Left colon (tissue), 2 donors: ENCODE measurements at places on chromosomes 2 and 18. TPM values are rescaled to one million over a fixed set of nuclear protein-coding genes. Genes with fewer than 3 reads are reported as not detected.

HIBCH gene
- 51.4 TPM for total RNA-seq

SKOR2 gene
- total RNA-seq, result not detected

SULT1C2 gene
- total RNA-seq, result 3.7 TPM

FARSB gene
- total RNA-seq, result 27.3 TPM

PROC gene
- total RNA-seq, result 2.9 TPM

MRO gene
- total RNA-seq, result 0.25 TPM

EVA1A gene
- 0.87 TPM for total RNA-seq

CFAP65 gene
- 0.76 TPM for total RNA-seq

GREB1L gene
- not detected for total RNA-seq

UGGT1 gene
- total RNA-seq, result 52.9 TPM

TRABD2A gene
- 101 TPM for total RNA-seq

COLEC11 gene
- total RNA-seq, result 0.85 TPM

ELOA2 gene
- total RNA-seq, result not detected

EVX2 gene
- not detected for total RNA-seq

GALR1 gene
- 0.46 TPM for total RNA-seq

ABHD1 gene
- 0.34 TPM for total RNA-seq

UPP2 gene
- total RNA-seq, result not detected

BCS1L gene
- total RNA-seq, result 29.5 TPM

SDC1 gene
- 184 TPM for total RNA-seq

PDCD1 gene
- total RNA-seq, result 0.36 TPM

RGPD4 gene
- not detected for total RNA-seq

CRACDL gene
- total RNA-seq, result 14.8 TPM

LRRFIP1 gene
- total RNA-seq, result 121 TPM

IKZF2 gene
- 8.5 TPM for total RNA-seq

KCNG2 gene
- not detected for total RNA-seq

TIGD1 gene
- total RNA-seq, result 4.5 TPM

RIT2 gene
- not detected for total RNA-seq

ALPG gene
- 0.56 TPM for total RNA-seq

STK36 gene
- 25.6 TPM for total RNA-seq

SERPINB10 gene
- total RNA-seq, result not detected

HSBP1L1 gene
- 77.8 TPM for total RNA-seq

SMYD1 gene
- total RNA-seq, result 0.45 TPM

KRTCAP3 gene
- total RNA-seq, result 104 TPM

ST8SIA3 gene
- total RNA-seq, result 0.14 TPM

CYP27A1 gene
- total RNA-seq, result 28.1 TPM

ST3GAL5 gene
- 2.9 TPM for total RNA-seq

MC5R gene
- not detected for total RNA-seq

SEMA4C gene
- 17.5 TPM for total RNA-seq

GPR39 gene
- 22.1 TPM for total RNA-seq

TMEFF2 gene
- 0.09 TPM for total RNA-seq

ACADL gene
- 0.22 TPM for total RNA-seq

CFAP53 gene
- total RNA-seq, result 0.24 TPM

PKDCC gene
- total RNA-seq, result 74.0 TPM

CTAGE1 gene
- total RNA-seq, result not detected

CELF4 gene
- total RNA-seq, result 1.8 TPM

USP34 gene
- total RNA-seq, result 89.0 TPM

IL37 gene
- 1.5 TPM for total RNA-seq

HOXD10 gene
- 14.8 TPM for total RNA-seq

SFTPB gene
- not detected for total RNA-seq

CHRND gene
- not detected for total RNA-seq

MOGAT1 gene
- total RNA-seq, result not detected

PHOSPHO2 gene
- total RNA-seq, result 8.3 TPM

TNS1 gene
- total RNA-seq, result 149 TPM

TDRD15 gene
- total RNA-seq, result 0.06 TPM

ADRA2B gene
- 0.12 TPM for total RNA-seq

STON1 gene
- total RNA-seq, result 3.4 TPM

DLX2 gene
- total RNA-seq, result 0.11 TPM

IL18R1 gene
- 3.0 TPM for total RNA-seq

AQP12B gene
- total RNA-seq, result 2.4 TPM
